ENCODE measurements at places on chromosomes 4 and X.

GRCh38 chr4:102196221-102196620 is 149.1 kb downstream of the SLC39A8 start:
- DNase-seq = peak; percentile 68

GRCh38 chrX:139862208-139862607 is 70.6 kb downstream of the ATP11C start:
- no peak for DNase-seq

DNA sequence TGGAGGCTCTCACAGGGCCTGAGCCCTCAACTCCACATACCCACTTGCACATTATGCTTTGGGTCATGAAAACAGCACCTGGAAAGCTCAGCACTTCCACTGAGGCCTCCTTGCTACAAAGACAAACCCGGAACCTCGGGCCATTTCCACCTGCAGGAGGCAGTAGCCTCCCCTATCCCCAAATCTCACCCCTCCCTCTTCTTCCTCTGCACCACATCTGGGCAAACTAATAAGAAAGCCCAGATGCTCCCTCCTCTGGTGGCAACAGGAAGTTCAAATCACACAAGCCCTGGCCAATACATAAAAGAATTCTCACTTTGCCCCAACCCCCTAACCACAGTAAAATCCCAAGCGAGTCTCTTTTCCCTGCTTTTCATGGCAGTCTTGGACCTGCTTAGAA is 136.4 kb downstream of the MAPK10 start:
- DNase-seq = peak; percentile 65

DNA sequence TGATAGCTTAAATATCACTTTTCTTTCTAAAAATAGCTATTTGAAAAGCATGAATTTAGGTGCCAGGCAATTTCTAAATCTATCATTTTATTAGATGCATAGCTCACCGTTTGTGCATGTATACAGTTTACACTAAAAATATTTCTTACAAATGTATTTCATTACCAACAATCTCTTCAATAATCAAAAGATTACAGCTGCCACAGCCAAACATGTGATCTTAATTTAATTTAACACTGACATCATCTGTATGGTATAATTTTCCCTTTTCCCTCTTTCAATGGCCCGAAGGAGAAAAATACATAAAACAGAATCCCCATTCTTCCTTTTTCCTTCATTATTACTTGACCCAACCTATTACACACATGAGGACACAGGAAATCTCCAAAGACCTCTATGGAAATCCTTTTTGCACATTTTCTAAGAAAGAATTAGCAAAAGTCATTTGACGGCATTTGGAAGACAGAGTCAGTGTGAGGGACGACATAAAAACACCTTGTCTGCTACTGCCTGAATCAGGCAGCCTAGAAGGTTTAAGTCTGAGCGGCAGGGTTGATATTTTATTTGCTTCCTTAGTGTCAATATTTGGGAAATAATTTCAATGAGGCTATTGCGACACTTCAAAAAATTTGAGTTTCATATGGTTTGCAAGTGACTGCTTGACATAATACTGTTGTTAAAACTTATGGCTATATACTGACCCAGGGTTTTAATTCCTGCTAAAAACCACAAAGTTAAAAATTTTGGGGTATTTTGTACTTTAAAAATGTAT is 111.2 kb downstream of the TTC29 start:
- DNase-seq = no peak

DNA sequence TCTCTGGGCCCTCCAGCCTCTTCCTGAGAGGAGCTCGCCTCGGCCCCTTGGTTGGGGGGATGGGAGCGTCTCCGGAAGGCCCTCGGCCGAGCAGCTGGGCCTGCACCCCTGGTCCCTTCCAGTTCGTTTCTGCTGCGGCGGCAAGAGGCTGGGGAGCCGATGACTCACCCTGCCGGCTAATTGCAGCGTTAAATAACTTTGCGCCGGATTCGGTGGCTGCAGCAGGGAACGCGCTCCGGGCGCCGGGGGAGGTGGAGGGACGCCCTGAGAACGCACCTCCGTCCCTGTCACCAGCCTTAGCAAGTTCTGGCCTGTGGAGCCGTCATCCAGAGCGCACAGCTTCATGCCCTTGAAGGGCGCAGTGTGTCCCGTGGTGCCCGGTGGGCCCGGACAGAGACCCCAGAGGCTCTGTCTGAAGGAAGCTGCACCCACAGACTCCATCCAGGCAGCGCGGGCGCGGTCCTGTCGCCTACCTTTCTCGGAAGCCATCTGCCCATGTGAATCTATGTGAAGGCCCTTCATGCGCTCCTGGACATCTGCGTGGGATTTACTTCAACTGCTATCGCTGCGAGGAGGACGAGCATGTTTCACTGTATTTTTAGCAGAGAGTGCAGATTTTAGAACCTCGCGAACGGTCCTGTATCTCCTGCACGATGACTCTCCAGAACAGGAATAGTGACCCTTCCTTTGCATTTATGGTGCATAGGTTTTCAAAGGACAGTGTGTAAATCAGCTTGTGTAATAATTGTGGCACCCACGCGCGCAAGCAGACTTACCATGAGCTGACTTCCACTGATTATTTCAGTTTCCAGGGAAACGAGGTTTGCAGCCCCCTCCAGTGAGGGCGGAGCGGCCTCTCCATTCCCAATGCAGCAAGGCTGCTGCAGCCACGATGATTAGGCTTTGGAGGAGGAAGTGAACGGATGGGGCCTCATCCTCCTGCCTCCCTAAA is 1.7 kb upstream of the TMEM271 start:
- DNase-seq = peak; percentile 32

DNA sequence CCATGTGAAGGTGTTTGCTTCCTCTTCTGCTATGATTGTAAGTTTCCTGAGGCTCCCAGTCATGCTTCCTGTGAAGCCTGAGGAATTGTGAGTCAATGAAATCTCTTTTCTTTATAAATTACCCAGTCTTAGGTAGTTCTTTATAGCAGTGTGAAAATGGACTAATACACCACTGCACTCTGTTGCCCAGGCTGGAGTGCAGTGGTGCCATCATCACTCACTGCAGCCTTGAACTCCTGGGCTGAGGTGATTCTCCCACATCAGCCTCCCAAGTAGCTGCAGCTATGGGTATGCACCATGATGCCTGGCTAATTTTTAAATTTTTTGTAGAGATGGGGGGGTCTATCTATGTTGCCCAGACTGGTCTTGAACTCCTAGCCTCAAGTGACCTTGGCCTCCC is 15.8 kb upstream of the IGFBP7 start:
- DNase-seq = no peak

- peak; percentile 58 for DNase-seq
Measured at GRCh38 chr4:113437129-113437528, 324.4 kb downstream of the CAMK2D start.

- no peak for DNase-seq
Measured at GRCh38 chr4:3639613-3640586, 107.7 kb upstream of the LRPAP1 start.

DNA sequence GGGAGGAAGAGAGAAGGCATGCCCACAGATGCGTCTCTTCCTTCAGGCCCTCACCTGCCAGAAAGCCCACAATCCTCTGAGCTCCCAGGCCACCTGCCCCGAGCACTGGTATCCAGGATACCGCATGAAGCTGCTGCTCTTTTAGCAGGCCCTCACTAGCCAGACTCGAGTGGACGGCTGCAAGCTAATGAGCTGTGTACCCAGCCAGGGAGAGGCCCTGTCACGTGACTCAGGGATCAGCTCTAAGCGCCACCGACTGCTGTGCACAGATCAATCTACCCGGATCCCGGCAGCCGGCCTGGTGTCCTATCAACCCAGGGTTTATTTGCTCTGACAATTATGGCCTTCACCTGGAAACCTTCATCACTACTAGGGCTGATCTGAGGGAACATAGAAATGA is 39.0 kb downstream of the BCOR start:
- no peak for DNase-seq

DNA sequence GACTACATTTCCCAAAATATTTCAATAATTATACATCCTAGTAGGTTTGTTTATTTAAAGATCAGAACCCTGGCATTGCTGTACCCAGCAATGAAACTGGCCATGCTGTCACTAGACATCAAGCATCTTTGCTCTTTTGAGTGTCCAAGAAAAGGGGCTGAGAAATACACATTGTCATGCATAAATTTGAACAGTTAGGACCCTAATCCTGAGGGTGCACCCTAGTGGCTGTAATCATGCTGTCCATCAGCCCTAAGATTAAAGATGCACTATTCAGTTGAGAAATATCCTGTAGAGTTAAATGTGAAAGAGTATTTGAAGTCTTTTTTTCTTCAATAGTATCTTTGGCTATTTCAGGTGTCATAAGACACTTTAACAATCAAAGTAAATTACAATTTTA is 108.8 kb downstream of the NFKB1 start:
- DNase-seq = no peak

- peak; percentile 12 for DNase-seq
Measured at GRCh38 chr4:183657564-183657963, 1.4 kb downstream of the RWDD4 start.

GRCh38 chr4:128298852-128299251 is 11.2 kb upstream of the PGRMC2 start:
- DNase-seq = no peak

GRCh38 chrX:148691456-148691855 is 191.0 kb downstream of the AFF2 start:
- no peak for DNase-seq

DNA sequence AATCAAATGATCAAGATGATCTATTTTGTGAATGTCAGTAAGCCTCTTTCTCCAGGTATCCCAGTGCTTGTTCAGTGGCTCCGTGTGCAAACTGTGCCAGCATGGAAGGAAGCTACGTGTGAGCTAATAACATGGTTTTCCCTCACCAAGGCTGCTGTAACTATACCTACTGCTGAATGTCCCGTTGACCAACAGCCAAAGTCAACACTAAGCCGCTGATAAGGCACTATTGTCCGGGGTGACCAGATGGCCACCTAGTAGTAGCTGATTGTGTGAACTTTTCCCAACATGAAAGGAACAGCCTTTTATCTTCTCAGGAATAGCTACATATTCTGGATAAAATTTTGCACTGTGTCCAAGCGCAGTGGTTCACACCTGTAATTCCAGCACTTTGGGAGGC is 58.0 kb upstream of the ABCG2 start:
- DNase-seq = no peak

- no peak for DNase-seq
Measured at GRCh38 chrX:66018585-66019309, 21.1 kb downstream of the VSIG4 start.

GRCh38 chr4:967113-968104 is 6.0 kb downstream of the DGKQ start:
- peak; percentile 53 for DNase-seq

GRCh38 chr4:164116286-164116685 is 621.8 kb downstream of the TMA16 start:
- no peak for DNase-seq

GRCh38 chr4:155523358-155523757 is 143.3 kb upstream of the GUCY1A1 start:
- no peak for DNase-seq

DNA sequence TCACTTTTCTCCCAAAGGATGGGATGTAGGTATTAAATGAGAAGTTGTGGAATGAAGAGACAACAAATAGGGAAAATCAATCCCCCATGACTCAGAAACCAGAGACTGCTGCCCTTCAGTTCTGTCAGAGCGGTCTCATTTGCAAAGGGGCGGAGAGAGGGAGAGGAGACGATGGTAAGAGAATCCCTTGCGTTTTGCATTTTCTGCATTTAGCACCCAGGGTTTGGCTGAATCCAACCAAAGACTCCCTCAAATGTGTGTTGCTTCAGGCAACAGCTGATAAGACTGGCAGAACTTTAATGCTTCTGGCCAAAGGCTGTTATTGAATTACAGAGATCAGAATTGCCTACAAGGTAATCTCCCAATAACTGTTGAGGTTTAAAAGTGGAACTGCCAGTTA is 230.2 kb downstream of the EVC2 start:
- no peak for DNase-seq

All from iris pigment epithelial cell (primary cell).